ENCODE measurements at places on chromosomes 12 and 14. TPM values are rescaled to one million over a fixed set of nuclear protein-coding genes. Genes with fewer than 3 reads are reported as not detected.
A peak's percentile ranks its signal among the peaks of the same experiment; 100 is the strongest.

DNA sequence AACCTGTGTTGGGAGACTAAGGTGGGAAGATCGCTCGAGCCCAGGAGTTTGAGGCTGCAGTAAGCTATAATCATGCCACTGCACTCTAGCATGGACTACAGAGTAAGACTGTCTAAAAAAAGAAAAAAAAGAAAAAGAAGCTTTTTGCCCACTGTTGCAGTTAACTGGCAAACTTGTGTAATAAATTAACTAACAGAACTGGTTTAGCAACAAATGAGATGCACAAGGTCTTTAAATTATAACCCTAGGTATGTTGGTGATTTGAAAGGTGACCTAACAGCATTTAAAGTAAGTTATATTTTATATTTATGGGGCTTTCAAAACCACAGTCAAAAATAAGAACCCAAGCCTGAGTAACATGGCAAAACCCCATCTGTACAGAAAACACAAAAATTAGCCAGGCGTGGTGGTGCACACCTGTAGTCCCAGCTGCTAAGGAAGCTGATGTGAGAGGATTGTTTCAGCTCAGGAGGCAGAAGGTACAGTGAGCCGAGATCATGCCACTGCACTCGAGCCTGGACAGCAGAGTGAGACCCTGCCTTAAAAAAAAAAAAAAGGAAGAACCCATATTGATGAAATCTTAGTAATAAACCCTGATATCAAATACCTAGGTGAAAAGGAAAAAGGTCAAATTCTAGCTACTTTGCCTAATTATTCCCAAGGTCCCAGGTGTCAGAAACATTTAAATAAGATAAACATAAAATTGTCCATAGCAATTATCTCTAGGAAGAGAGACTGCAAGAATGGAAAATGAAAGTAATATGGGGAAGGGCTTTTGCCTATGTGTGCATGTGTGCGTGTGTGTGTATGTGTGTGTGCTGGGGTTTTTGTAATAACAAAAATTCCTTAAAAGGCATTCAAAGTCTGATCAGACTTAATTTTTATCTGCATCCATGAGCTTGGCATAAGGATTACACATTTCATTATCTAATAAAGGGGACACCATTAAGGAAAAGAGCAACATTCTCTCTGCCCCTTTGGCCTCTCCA is 15.4 kb downstream of the SYNE2 start:
- peak; percentile 32 for DNase-seq
- peak overlapping the region; percentile 75 for H3K27ac ChIP-seq
- H3K27me3 ChIP-seq = no peaks in the 10 kb centered on the region
- H3K36me3 ChIP-seq = peaks cover 2% of the 10 kb centered on the region
- H3K4me3 ChIP-seq = peak overlapping the region; percentile 28
- H3K4me1 ChIP-seq = peaks cover 57% of the 10 kb centered on the region

GPR137C gene
- total RNA-seq = 0.11 TPM

DNA sequence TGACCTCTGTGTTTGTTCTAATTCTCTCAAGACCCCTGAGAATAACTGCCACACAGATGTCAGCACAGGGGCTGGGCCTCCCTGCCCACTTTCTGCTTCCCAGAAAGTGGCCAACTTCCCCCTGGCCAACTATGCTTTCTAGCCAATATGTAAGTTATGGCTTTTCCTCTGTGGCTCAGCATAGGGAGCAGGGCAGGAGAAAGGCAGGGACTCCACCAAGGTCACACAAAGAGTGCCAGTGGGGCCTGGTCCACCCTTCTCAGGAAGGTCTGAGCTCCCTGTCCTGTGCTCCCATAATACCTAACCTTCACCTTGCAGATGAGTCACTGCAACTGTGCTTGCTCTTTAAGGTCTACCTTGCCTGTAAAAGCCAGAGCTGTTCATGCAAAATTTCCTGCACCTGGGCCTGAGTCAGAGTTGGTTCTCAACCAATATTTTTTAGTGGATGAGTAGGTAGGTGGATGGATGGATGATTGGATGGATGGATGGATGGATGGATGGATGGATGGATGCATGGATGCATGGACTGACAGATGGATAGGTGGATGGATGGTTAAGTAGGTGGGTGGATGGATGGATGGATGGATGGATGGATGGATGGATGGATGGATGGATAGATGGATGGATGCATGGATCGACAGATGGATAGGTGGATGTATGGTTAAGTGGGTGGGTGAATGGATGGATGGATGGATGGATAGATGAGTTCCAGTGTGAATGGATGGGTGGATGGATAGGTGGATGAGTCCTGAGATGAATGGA is 64.2 kb downstream of the DIO3 start:
- no peak overlapping the region for H3K4me3 ChIP-seq
- no peaks in the 10 kb centered on the region for H3K27me3 ChIP-seq
- no peaks in the 10 kb centered on the region for H3K36me3 ChIP-seq
- peaks cover 3% of the 10 kb centered on the region for H3K4me1 ChIP-seq
- H3K27ac ChIP-seq = no peak overlapping the region
- DNase-seq = no peak

SLC39A5 gene
- 0.41 TPM for total RNA-seq

GRCh38 chr12:3768911-3769447 is 16.1 kb upstream of the CRACR2A start:
- H3K27ac ChIP-seq = no peak overlapping the region
- H3K36me3 ChIP-seq = no peaks in the 10 kb centered on the region
- H3K4me1 ChIP-seq = peaks cover 9% of the 10 kb centered on the region
- no peak overlapping the region for H3K4me3 ChIP-seq
- no peaks in the 10 kb centered on the region for H3K27me3 ChIP-seq
- DNase-seq = no peak

- H3K36me3 ChIP-seq = no peaks in the 10 kb centered on the region
- H3K27me3 ChIP-seq = peaks cover under 1% of the 10 kb centered on the region
- peaks cover 7% of the 10 kb centered on the region for H3K4me1 ChIP-seq
Observed at GRCh38 chr12:54725233-54725843, 77.2 kb upstream of the DCD start.

- peaks cover 10% of the 10 kb centered on the region for H3K4me1 ChIP-seq
- no peak overlapping the region for H3K27ac ChIP-seq
- no peak overlapping the region for H3K4me3 ChIP-seq
- H3K27me3 ChIP-seq = no peaks in the 10 kb centered on the region
Observed at GRCh38 chr14:30728471-30728870, 106.4 kb downstream of the SCFD1 start.

DNA sequence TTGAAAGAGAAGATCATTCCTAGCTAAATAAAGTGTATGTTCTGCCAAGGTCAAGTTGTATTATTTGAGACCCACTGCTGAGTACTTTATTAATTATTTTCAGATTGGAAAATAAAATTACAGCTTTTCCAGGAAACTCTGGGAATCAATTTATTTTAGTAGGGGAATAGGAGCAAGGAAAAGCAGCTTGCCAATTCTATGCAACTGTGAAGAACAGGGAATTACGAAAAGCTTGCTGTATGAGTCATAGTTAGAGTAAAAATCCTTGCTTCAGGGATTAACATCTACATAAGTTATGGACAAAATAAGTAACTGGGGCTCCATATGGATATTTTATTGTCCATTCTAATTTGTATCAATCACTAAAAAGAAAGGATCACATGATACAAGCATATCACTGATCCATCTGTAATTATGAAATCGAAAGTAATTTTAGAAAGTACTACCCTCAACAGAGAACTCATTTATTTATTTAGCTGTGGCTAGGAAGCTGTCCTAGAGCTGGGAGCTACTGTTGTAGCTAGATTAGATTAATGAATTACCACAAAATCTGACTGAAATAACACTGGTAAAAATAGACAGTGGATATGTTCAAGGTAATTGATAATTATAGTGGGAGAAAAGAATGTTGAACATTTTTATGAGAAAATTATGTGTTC is 303.5 kb upstream of the NPAS3 start:
- no peaks in the 10 kb centered on the region for H3K4me1 ChIP-seq
- H3K4me3 ChIP-seq = no peak overlapping the region
- H3K36me3 ChIP-seq = no peaks in the 10 kb centered on the region
- no peak overlapping the region for H3K27ac ChIP-seq

GRCh38 chr14:55858604-55859003 is 259.6 kb upstream of the PELI2 start:
- no peak overlapping the region for H3K4me3 ChIP-seq
- no peak for DNase-seq
- H3K4me1 ChIP-seq = no peaks in the 10 kb centered on the region
- H3K27ac ChIP-seq = no peak overlapping the region

PTGER2 gene
- 19.5 TPM for total RNA-seq

- H3K4me1 ChIP-seq = peaks cover 48% of the 10 kb centered on the region
- peaks cover 9% of the 10 kb centered on the region for H3K36me3 ChIP-seq
- no peak overlapping the region for H3K27ac ChIP-seq
- H3K27me3 ChIP-seq = no peaks in the 10 kb centered on the region
Observed at GRCh38 chr12:47088021-47088944, 8.5 kb upstream of the AMIGO2 start.
